Liver (tissue), 10 donors: ENCODE measurements at places on chromosomes 7 and 10. TPM values are rescaled to one million over a fixed set of nuclear protein-coding genes. Genes with fewer than 3 reads are reported as not detected.
A peak's percentile ranks its signal among the peaks of the same experiment; 100 is the strongest.

- H3K4me1 ChIP-seq = peaks cover 3% of the 10 kb centered on the region
- no peak overlapping the region for H3K27ac ChIP-seq
- no peaks in the 10 kb centered on the region for H3K27me3 ChIP-seq
- no peak overlapping the region for H3K4me3 ChIP-seq
Observed at GRCh38 chr10:34622945-34623344, 192.2 kb downstream of the PARD3 start.

SFTPA1 gene
- not detected for total RNA-seq

DNA sequence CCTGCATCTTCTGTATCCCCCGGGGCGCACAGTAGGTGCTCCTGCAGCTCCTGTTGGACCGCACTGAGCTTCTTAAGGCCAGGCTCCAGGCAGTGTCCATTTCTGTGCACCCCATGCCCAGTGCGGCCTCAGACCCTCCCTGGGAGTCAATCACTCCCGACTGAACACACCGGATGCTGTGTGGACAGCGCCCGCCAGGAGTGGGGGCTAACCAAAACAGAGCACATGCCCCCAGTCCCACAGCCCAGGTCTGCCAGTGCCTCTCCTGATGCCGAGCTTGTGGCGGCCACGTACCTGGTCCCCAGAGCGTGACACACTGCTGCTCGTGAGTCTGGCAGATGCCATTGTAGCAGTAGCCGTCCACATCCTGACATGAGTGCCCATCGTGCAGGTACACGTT, 168.1 kb downstream of the FANK1 start:
- no peak overlapping the region for H3K4me3 ChIP-seq
- H3K4me1 ChIP-seq = no peaks in the 10 kb centered on the region
- H3K27me3 ChIP-seq = no peaks in the 10 kb centered on the region
- H3K27ac ChIP-seq = no peak overlapping the region

GRCh38 chr10:10959666-10960065, 58.0 kb upstream of the CELF2 start:
- H3K27me3 ChIP-seq = no peaks in the 10 kb centered on the region
- H3K27ac ChIP-seq = no peak overlapping the region
- H3K36me3 ChIP-seq = no peaks in the 10 kb centered on the region
- no peaks in the 10 kb centered on the region for H3K4me1 ChIP-seq

- no peak for DNase-seq
- H3K4me3 ChIP-seq = no peak overlapping the region
- no peaks in the 10 kb centered on the region for H3K36me3 ChIP-seq
- H3K4me1 ChIP-seq = no peaks in the 10 kb centered on the region
Observed at GRCh38 chr7:33849004-33849403, 56.3 kb upstream of the BMPER start.

GRCh38 chr7:90690159-90690858, 94.2 kb downstream of the CDK14 start:
- H3K4me1 ChIP-seq = peaks cover 3% of the 10 kb centered on the region
- no peak overlapping the region for H3K27ac ChIP-seq
- no peaks in the 10 kb centered on the region for H3K36me3 ChIP-seq

GRCh38 chr7:3412871-3413270, 111.8 kb downstream of the SDK1 start:
- H3K4me1 ChIP-seq = no peaks in the 10 kb centered on the region
- no peak overlapping the region for H3K4me3 ChIP-seq
- DNase-seq = no peak
- no peaks in the 10 kb centered on the region for H3K36me3 ChIP-seq

DNA sequence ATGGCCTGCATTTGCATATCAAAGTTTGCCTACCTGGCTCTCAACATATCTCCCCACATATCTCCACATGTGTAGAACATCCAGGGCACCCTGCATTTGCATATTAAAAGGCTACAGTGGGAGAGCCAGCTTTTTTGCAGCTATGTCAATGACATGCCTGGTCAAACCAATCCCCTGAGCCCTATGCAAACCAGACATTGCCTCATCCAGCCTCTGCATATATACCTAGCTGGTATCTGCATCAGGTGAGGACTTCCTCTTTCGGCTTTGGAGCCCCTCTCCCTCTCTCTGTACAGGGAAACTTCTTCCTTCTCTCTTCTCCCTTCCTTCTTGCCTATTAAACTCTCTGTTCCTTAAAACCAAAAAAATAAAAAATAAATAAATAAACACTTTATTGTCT, 142.7 kb upstream of the STEAP4 start:
- H3K27me3 ChIP-seq = no peaks in the 10 kb centered on the region
- no peak overlapping the region for H3K4me3 ChIP-seq
- H3K4me1 ChIP-seq = no peaks in the 10 kb centered on the region
- no peaks in the 10 kb centered on the region for H3K36me3 ChIP-seq

TIMM23 gene
- 42.8 TPM for total RNA-seq

GRCh38 chr10:110006358-110007160, 1.2 kb upstream of the ADD3 start:
- no peaks in the 10 kb centered on the region for H3K27me3 ChIP-seq
- peak overlapping the region; percentile 84 for H3K27ac ChIP-seq
- H3K4me3 ChIP-seq = peak overlapping the region; percentile 70

GRCh38 chr7:42570944-42571343, 333.9 kb upstream of the GLI3 start:
- H3K4me3 ChIP-seq = no peak overlapping the region
- H3K27me3 ChIP-seq = no peaks in the 10 kb centered on the region
- H3K27ac ChIP-seq = no peak overlapping the region
- no peak for DNase-seq
- no peaks in the 10 kb centered on the region for H3K36me3 ChIP-seq

DNA sequence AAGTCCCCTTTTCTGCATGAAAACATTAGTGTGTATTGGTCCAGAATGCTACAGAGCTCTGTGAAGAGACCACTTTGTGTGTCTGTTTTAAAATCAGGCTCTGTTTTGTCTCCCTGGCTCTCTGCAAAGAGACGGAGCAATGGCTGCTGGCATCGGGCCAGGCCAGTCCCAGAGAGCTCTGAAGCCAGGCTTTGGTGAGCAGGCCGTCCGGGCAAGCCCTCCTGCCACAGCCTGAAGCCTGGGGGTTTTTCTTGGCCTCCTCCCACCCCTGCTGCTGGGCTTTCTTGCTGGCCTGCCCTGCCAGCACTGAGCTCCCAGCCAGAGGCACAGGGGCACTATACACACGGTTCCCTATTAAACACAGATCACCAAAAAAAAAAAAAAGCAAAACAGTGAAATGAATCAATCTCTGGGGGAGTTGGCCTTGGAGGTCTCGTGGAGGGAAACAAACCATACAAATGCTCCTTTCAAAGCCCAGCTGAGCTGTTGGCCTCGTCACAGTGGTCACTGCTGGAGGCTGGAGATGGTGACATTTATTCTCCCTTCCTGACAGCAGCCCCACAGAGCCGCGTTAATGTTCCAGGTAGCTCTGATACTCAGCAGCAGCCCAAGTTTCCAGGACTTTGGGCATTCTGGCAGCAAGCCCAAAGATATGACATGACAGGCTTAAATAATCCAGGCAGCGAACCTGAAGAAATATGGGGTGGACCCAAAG, 237.2 kb downstream of the TCF7L2 start:
- H3K27ac ChIP-seq = no peak overlapping the region
- no peak overlapping the region for H3K4me3 ChIP-seq
- no peaks in the 10 kb centered on the region for H3K27me3 ChIP-seq
- H3K36me3 ChIP-seq = no peaks in the 10 kb centered on the region
- DNase-seq = no peak
- H3K4me1 ChIP-seq = no peaks in the 10 kb centered on the region

- peaks cover 4% of the 10 kb centered on the region for H3K27me3 ChIP-seq
- peak overlapping the region; percentile 75 for H3K4me3 ChIP-seq
- peak; percentile 80 for DNase-seq
- H3K36me3 ChIP-seq = no peaks in the 10 kb centered on the region
- H3K27ac ChIP-seq = no peak overlapping the region
Observed at GRCh38 chr10:117216611-117217195, 19.4 kb downstream of the KCNK18 start.
